ENCODE measurements at places on chromosomes 13 and 19. TPM values are rescaled to one million over a fixed set of nuclear protein-coding genes. Genes with fewer than 3 reads are reported as not detected.

DNA sequence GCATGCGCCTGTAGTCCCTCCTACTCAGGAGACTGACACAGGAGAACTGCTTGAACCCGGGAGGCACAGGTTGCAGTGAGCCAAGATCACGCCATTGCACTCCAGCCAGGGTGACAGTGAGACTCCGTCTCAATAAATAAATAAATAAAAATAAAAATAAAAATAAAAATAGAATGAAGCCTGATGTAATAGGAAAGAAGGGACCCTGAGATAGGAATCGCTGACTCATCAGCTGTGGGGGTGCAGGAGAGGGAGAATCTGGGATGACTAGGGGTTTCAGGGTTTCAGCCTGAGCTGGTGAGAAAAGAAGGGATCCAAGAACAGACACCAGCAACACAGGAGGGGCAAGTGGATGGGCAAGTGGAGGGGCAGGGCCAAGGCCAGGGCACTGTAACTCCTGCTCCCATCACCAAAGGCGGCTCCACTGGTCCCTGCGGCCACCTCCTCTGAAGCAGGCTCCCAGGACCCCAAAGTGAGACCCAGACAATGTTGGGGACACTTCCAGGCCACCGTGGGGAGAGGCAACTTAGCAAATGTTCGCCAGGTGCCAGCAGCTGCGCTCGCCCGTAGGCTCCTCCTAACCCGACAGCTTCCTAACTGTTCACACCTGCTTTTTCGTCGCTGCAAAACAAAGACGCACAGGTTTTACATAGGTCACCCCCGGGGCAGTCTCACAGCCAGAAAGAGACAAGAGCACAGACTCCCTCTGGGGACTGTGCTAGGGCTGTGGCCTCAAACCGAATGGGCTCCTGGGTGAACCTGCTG, 1.2 kb downstream of the HAUS8 start:
- no peak for DNase-seq

DNA sequence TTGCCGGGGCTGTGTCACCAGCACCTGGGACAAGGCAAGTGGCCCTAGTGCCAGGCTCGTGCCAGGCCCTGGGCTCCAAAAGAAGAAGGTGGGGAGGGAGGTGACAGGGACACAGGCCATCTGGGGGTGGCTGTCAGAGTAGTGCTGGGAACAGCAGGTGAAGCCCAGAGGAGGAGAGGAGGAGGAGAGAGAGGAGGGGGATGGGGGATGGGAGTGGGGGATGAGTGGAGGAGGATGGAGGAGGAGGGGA, 18.7 kb downstream of the LSM4 start:
- DNase-seq, result no peak

DNA sequence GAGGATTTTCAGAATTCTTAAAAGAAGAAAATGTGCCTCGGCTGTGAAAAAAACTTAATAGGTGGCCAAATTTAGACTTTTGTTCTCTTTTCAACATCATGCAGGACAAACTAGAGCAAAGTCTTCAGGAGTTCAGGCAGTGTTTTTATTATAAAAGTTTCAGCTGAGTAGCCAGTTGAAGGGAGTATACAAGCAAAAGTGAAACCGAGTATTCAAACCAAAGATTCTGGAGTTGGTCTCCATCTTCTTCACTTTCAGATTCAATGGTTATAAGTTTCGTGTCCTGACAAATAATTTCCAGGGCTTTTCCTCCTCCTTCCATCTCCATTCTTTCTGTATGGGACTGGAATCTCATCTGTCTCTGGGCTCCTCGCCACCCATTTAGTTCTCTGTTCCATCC, 379.7 kb downstream of the GPC5 start:
- no peak for DNase-seq

- DNase-seq, result no peak
These were observed 83.9 kb downstream of the CCNA1 start for GRCh38 chr13:36516225-36516624.

- DNase-seq, result no peak
These were observed 217.1 kb upstream of the SPRY2 start for GRCh38 chr13:80558074-80558473.

DNA sequence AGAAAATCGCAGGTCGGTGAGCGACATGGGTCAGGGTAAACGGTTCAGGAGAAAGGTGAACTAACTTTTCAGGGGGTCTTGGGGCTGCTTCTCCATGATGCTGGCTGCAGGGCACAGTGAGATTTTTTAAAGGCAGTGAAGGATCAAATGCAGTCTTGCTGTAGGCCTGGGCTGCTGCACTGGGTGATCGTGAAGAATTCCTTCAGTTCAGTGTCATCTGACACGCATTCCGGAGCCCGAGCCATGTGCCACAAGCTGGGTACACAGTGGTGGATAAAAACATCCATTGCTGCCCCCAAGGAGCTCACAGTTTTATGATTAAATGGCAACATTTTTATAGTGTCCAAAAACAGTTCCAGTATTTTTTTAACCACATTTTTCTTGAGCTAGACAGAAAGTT, 56.3 kb upstream of the GPR12 start:
- DNase-seq, result peak; percentile 1

- no peak for DNase-seq
These were observed 71.1 kb upstream of the RGCC start for GRCh38 chr13:41386211-41386610.

DNA sequence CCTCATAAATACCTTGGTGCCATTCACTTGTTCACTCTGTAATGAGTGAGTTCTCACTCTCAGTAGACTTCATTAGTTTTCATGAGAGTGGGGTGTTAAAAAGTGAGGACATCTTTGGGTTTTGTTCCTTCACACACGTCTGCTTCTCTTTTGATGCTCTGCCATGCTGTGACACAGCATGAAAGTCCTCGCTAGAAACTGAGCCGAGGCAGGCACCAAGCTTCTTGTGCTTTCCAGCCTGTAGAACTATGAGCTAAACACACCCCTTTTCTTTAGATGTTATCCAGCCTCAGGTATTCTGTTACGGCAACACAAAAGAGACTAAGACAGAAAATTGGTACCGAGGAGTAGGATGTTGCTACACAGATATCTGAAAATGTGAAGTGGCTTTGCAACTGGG, 43.7 kb downstream of the ALOX5AP start:
- no peak for DNase-seq

GRCh38 chr19:32878988-32879387, 9.4 kb upstream of the SLC7A9 start:
- DNase-seq, result no peak

The SLC10A2 gene
- not detected for total RNA-seq

The GPR183 gene
- not detected for total RNA-seq

The PSG11 gene
- total RNA-seq, result not detected

The TTC9B gene
- total RNA-seq, result not detected
